Midbrain (tissue), 1 donor: ENCODE measurements at places on chromosomes 3 and 15.
A peak's percentile ranks its signal among the peaks of the same experiment; 100 is the strongest.

DNA sequence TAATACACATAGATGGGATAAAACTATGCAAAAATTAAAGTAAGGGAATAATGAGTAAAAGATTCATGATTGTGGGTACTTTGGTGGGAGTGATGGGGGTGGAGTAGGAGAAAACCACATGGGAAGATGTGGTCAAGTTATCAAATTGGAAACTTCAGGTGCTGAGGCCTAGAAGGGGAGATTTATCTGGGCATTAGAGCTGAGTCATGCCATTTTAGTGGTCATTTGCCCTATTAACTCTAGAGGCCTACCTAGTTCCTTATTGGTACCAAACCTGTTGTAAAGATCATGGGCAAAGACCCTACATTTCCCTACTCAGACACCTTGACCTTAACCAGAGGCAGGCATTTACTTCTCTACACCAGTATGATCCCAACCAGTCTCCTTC lies 125.9 kb upstream of the BCL6 start:
- DNase-seq: no peak

- DNase-seq: no peak
Measured at GRCh38 chr15:90145259-90145658, 43.0 kb upstream of the IDH2 start.

DNA sequence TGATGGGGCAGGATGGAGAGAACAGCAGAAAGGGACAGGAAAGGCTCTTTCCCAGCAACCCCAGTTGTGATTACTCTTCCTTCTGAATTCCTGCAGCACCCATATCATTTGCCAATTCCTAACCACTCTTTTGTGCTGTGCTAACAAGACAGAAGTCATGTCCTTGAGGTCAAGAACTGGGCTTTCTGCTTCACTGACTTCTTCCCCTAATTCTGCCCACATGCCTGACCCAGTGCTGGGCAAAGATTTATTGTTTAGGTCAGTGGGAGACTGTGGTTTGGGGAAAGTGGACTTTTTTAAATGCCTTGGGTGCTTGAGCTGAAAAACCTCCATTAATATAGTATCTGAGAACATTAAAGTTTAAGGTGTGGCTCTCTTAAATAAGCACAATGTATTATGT lies 4.2 kb upstream of the EFCAB12 start:
- DNase-seq: no peak

- DNase-seq: no peak
Measured at GRCh38 chr3:101036213-101036618, 43.0 kb upstream of the ABI3BP start.

DNA sequence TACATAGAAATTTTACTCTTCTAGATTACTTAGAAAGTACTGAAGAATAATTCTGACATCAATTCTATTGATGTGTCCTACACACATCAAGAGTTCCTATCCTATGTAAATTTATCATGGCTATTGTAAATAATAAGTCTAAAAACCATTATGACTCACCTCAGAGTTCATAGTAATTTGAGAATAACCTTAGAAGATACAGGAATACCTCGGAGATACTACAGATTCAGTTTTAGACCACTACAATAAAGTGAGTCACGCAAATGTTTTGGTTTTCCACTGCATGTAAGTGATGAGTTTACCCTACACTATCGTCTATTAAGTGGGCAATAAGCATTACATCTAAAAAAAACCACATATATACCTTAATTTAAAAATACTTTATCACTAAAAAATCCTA lies 74.8 kb downstream of the NR1I2 start:
- DNase-seq: no peak

GRCh38 chr3:23183731-23184130 lies 19.4 kb upstream of the UBE2E2 start:
- peak; percentile 23 for DNase-seq

DNA sequence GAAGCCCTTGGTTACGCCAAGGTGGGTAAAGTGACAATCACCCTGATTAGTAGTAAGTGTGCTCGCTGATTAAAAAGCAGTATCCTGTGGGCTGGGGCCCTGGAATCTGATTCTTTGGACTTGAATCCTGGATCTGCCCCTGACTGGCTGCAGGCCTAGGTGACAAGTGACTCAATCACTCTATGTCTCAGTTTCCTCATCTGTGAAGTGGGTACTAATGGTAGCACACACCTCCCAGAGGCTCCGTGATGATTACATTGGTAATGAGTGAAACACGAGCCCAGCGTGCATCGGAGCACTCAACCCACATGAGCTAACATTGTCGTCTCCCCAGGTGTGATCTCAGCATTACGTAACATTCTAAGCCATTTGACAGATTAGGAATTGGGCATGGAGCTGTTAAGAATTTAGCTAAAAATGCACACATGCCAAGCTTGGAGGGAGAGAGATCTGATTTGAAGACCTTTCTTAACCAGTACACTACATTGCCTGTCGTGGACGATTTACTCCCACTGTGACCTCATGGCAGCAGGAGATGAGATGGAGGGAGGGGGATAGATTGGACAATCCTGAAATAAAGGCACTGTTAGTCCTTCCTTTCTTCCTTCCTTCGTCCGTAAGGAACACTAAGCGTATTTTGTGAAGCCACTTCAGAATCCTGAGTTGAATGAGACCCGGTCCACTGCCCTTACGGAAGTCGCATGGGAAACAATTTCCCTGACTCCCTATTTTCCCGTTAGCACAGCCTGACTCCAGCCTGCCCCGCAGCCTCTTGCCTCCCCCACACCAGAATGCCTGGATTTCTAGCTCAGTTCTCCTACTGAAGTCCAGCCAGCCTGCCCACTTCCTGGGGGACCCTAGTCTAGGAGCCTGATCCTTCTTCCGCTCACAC lies 32.1 kb downstream of the MGLL start:
- no peak for DNase-seq

DNA sequence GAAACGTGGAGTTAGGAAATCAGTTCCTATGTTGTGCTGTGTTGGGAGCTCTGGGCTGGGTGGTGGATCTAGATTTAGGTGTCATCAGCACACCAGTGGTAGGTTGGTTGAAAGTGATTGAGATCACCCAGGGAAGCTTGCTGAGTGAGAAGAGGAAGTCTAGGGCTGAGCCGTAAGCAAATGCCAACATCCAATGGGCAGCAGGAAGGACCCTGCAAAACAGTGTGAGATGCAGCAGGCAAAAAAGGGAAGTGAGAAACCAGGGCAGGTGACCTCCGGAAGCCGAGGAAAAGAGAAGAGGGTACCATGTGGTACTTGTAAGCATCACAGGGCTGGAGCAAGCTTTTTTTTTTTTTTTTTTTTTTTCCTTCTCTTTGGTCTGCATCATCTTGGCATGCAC lies 15.9 kb upstream of the COPG1 start:
- DNase-seq: peak; percentile 38

DNA sequence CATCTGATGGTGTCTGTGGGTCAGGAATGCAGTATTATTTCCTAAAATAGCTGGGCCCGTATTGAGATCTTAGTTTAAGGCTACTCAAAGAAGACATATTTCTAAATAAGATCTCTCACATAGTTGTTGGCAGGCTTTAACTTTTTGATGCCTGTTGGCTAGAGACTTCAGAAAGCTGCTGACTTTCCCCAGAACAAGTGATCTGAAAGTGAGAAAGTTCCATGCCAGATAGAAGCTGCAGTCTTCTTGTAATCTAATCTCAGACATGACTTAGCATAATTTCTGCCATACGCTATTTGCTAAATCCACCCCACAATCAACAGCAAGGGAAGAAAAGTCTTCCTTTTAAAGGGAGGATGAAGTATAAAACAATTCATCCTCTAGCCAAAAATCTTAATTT lies 867.1 kb downstream of the IGSF11 start:
- DNase-seq: no peak

DNA sequence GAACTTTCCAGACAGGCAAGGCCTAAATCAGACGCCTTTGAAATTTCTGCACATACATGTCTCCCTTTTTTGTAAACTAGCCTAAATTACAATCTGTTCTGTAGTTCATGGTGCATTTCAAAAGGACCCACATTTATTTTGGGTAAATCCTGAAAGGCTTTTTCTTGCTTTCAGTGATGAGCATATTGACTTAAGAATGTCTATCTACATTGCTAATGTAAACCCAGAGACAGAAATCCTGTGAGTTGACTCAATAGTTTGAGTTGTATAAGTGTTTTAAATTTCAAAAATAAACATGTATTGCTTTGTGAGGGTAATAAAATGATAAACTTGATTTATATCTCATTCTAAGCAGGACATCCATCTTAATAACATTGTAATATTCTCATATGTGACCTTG lies 977.0 kb upstream of the NR2F2 start:
- no peak for DNase-seq

DNA sequence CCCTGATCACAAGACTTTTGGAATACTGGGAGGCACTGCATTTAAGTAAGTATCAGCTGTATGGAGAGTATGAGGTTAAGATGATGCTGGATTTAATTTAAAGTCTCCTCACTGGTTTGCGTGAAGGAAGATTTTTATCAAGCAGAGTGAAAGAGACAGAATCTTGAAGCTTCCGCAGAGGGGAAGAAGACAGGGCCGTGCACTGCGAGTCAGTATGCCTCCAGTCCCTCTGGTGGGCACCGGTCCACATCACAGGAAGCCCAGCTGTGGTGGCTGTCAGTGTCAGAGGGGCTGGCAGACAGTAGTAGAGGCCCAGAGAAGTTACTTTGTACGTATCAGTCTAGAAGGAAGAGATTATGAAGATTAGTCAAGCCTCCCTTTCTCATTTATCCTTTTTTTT lies 379.0 kb upstream of the TPRG1 start:
- peak; percentile 52 for DNase-seq

- DNase-seq: no peak
Measured at GRCh38 chr15:57819646-57820045, 113.1 kb downstream of the POLR2M start.

- DNase-seq: no peak
Measured at GRCh38 chr3:5846261-5846660, 658.8 kb downstream of the EDEM1 start.

- no peak for DNase-seq
Measured at GRCh38 chr3:145058483-145058882, 1086.9 kb downstream of the DIPK2A start.

DNA sequence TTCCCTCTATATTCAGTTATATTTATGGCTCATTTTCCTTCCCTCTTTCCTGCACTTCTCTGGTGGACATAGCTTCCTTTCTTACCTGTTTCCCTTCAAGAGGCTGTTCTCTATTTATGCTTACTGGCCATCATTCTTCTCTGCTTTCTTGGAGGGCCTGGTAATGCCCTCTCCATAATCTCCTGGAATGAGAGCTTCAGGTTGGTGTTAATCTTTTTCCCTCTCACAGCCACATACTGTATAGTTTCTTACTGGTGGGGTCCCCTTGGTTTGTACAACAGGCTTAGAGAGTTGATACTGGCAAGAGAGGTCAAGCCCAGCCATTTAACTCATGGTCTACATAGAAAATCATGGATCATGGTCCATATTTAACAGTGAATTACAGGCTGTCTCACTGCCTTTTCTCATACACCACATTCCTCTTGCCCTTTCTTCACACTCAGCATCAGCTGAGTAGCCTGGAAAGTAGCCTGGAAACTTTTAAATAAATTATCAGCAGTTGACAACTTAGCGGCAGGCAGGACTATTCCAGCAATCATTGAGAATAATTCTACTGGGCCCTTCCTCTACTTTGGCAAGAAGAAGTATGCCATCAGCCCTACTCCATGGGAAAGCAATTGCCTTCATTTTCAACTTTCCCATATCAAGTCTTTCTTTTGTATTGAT lies 38.0 kb upstream of the DPH6 start:
- DNase-seq: peak; percentile 4

GRCh38 chr15:29556380-29556779 lies 265.9 kb downstream of the TJP1 start:
- no peak for DNase-seq

GRCh38 chr3:72353236-72354128 lies 494.8 kb downstream of the SHQ1 start:
- DNase-seq: no peak
